ENCODE measurements at places on chromosomes 2 and 18. TPM values are rescaled to one million over a fixed set of nuclear protein-coding genes. Genes with fewer than 3 reads are reported as not detected.

DNA sequence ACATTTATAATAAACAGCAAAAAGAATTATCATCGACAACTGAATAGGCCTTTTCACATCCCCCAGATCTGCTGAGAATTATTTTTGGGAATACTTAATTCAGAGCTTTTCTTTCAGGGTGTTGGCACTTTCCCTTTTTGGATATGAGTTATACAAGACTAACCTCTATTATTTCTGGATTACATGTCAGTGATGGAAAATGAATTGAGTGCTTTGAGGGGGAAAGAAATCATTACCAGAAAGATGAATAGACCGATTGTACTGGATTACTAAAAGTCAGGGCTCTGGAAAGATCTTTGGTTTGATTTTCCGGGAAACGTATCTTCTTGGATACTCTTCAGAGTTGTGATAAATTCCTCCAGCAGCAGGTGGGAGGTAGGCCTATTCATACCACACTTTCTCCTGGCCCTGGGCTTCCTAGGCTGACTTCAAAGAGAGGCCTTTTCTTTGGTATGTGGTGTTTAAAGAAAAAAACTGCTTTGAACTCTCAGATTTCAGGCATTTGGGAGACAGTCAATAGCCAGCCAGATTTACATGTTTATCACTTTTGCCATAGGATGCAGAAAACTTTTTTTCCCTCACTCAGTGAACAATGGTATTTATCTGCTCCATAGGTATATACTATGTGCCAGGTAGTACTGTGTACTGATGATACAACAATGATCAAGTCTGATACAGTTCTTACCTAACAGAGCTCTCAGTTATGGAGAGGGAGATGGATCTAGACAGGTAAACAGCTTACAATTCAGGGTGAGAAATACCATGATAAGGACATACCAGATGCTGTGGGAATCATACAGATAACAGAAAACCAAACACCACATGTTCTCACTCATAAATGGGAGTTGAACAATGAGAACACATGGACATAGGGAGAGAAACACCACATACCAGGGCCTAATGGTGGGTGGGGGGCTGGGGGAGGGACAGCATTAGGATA lies 63.3 kb upstream of the ACTR3 start:
- no peak for DNase-seq

The MEIS1 gene
- 14.7 TPM for total RNA-seq

DNA sequence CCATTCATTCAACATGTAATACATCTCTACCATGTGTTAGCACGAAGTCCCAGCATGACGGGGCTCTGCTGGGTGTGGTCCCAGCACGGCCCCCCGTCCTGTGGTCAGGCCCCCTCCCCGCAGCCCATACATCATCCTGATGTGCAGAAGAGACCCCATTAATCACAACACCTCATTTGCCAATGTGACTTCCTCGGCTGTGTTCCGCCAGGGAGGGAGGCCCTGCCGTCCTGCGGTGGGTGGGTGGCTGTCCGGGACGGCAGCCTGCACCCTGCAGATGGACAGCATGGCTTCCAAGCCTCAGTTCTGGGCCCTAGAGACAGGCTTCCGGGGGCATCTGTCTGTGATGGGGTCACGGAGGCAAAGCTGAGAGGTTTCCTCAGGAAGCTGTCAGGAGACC lies 254.0 kb downstream of the CYP26B1 start:
- peak; percentile 0 for DNase-seq

- DNase-seq: peak; percentile 83
Measured at GRCh38 chr2:238462782-238463396, 36.2 kb downstream of the ASB1 start.

The EHBP1 gene
- 29.1 TPM for total RNA-seq

GRCh38 chr2:26033270-26033817 lies 540 bp upstream of the RAB10 start:
- peak; percentile 94 for DNase-seq

- no peak for DNase-seq
Measured at GRCh38 chr2:222635295-222635694, 20.6 kb downstream of the FARSB start.

The SP140 gene
- total RNA-seq: 0.12 TPM

DNA sequence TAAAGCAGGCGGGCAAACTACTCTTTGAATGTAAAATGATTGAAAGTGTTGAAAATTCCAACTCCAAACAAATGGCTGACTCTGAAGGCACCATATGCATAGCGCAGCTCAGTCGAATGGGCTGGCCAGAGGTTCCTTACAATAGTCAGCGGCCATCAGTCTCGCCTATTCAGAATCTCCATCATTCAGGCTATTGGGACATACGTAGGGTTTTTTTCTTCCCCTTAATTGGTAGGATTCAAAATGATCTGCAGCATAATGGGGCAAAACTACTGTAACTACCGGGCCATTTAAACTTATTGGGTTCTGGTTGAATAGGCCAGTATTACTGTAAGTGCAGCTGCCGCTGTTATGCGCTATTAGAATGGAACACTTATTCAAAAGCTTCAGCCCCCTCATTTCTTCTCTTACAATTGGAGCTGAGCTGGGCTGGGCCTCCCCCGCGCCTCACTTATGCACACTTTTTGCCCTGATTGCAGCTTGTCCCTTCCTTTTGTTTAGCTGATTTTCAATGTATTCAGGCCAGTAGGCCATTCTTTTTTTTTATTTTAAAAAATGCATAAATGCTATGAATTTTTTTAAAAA lies 40.4 kb downstream of the SLC9A4 start:
- no peak for DNase-seq

The CHAC2 gene
- total RNA-seq: 25.8 TPM

DNA sequence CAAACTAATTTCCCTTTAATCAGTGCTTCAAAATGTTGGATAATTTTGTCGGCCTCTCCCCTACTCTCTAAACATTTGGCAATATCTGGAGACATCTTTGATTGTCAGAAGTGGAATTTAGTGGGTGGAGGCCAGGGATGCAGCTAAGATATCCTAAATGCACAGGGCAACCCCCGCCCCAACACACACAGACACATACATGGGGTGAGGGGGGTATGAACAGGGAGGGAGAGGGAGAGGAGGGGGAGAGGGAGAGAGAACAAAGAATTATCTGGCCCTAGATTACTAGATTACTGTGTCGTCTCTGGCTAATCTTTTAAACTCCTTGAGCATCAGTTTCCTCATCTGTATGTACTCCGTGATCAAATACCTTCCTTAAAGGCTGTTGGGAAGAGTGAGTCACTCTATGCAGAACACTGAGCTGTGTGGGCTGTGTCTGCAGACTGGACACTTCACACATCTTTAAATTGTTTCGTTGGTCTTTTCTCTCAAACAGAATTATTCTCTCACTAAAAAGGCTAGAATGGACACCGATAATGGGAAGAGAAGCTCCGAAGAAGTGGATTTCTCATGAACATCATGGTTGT lies 2.9 kb downstream of the RNF149 start:
- no peak for DNase-seq

The SCN3A gene
- 6.1 TPM for total RNA-seq

The INPP5D gene
- 0.47 TPM for total RNA-seq

The GAD1 gene
- total RNA-seq: 10.9 TPM

- DNase-seq: no peak
Measured at GRCh38 chr2:28228434-28228995, 164.1 kb upstream of the FOSL2 start.

The MBP gene
- total RNA-seq: not detected

The VAPA gene
- 164 TPM for total RNA-seq

- DNase-seq: peak; percentile 33
Measured at GRCh38 chr18:80022613-80023012, 11.6 kb upstream of the RBFA start.

Measured in SJCRH30 (cell line).